ENCODE measurements at places on chromosomes 1 and 21. TPM values are rescaled to one million over a fixed set of nuclear protein-coding genes. Genes with fewer than 3 reads are reported as not detected.

Gene MKNK1
- total RNA-seq: 21.4 TPM

Gene ADAM30
- not detected for total RNA-seq

Gene SLC35F3
- total RNA-seq: 0.12 TPM

Gene ZNF695
- 2.2 TPM for total RNA-seq

Gene GJB4
- total RNA-seq: not detected

Gene PGLYRP4
- total RNA-seq: not detected

Gene RAB29
- 12.4 TPM for total RNA-seq

Gene PLA2G2C
- total RNA-seq: under 0.01 TPM

Gene KRTAP19-3
- not detected for total RNA-seq

Gene KRTAP12-2
- total RNA-seq: not detected

Gene ANGPTL1
- total RNA-seq: 2.1 TPM

Gene TCP10L
- total RNA-seq: under 0.01 TPM

Gene BSND
- not detected for total RNA-seq

Gene OR2T35
- total RNA-seq: not detected

Gene MYOM3
- not detected for total RNA-seq

Gene TCHH
- not detected for total RNA-seq

Gene S100A7
- not detected for total RNA-seq

Gene ZNF496
- 17.8 TPM for total RNA-seq

Gene GREM2
- 1.00 TPM for total RNA-seq

Gene SEMA6C
- total RNA-seq: 0.66 TPM

Gene ABCA4
- 0.12 TPM for total RNA-seq

Gene BEND5
- total RNA-seq: not detected

Gene KRTAP21-1
- total RNA-seq: not detected

Gene BATF3
- 0.75 TPM for total RNA-seq

Gene AADACL3
- total RNA-seq: not detected

Gene IVL
- 1.7 TPM for total RNA-seq

Gene IGSF3
- total RNA-seq: 0.37 TPM

Gene DMBX1
- total RNA-seq: not detected

Gene GPR25
- not detected for total RNA-seq

Gene CFAP126
- total RNA-seq: not detected

Gene OR2T2
- total RNA-seq: not detected

Gene NTMT2
- not detected for total RNA-seq

Gene SLAMF6
- not detected for total RNA-seq

Gene TLR5
- not detected for total RNA-seq

Gene LCE2C
- not detected for total RNA-seq

Gene CELA3B
- total RNA-seq: not detected

Gene S100A9
- total RNA-seq: not detected

Gene TAL1
- not detected for total RNA-seq

Gene AMPD1
- total RNA-seq: not detected

Gene OR2L8
- total RNA-seq: 0.25 TPM

Gene LRRC3
- 0.37 TPM for total RNA-seq

Gene NOTCH2NLA
- total RNA-seq: 140 TPM

Gene NCF2
- 0.11 TPM for total RNA-seq

Gene LCE1B
- total RNA-seq: not detected

Measured in uterine smooth muscle cell (primary cell).